ENCODE measurements at places on chromosomes 16 and 17.

- DNase-seq, result no peak
These were observed 70.9 kb upstream of the GSE1 start for GRCh38 chr16:85541980-85542900.

GRCh38 chr17:47630614-47631013 lies 19.1 kb upstream of the KPNB1 start:
- DNase-seq, result no peak

GRCh38 chr17:62130739-62131138 lies 65.7 kb upstream of the MED13 start:
- DNase-seq, result no peak

DNA sequence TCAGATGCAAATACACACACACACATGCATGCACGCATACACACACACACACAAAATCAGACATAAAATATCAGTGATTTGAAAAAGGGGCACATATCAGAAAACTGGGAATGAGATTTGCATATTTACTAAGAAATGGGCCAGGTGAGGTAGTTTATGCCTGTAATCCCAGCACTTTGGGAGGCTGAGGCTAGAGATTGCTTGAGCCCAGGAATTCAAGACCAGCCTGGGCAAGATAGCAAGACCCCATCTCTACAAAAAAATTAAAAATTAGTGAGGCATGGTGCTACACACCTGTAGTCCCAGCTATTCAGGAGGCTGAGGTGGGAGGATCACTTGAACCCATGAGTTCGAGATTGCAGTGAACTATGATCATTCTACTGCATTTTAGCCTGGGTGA lies 22.4 kb upstream of the PNPO start:
- DNase-seq, result no peak

DNA sequence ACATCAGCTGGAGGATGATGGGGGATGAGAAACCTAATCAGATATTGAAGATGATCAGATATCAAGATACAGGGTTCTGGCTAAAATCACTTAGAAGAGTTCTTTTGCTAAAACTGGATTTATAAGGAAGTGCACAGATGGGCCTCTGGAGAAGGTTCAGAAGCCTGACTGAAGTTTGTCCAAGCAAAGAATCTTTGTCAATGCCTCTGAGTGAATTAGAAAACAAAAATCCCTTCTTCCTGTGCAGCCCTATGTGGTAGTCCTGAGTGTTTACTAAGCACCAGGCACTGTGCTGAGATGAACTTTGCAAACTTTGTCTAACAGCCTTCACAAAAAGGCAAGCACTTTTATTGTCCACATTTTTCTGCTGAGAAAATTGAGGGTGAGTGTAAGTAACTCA lies 11.4 kb upstream of the CENPV start:
- DNase-seq, result no peak

DNA sequence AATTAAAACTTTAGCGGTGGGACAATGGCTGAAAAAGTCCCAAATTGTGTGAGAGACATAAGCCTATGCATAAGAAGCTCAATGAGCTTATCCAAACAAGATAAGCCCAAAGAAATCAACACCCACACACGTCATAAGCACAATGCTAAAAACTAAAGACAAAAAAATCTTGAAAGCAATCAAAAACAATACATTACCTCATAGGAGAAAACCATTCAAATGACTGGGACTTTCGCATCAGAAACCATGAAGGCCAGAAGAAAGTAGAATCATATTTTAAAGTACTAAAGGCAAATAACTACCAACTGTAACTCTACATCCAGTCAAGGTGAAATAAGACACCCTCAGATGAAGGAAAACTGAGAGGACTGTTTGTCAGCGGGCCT lies 50.2 kb downstream of the ZCCHC14 start:
- DNase-seq, result no peak

- no peak for DNase-seq
These were observed 88.7 kb upstream of the CCL2 start for GRCh38 chr17:34166352-34166751.

DNA sequence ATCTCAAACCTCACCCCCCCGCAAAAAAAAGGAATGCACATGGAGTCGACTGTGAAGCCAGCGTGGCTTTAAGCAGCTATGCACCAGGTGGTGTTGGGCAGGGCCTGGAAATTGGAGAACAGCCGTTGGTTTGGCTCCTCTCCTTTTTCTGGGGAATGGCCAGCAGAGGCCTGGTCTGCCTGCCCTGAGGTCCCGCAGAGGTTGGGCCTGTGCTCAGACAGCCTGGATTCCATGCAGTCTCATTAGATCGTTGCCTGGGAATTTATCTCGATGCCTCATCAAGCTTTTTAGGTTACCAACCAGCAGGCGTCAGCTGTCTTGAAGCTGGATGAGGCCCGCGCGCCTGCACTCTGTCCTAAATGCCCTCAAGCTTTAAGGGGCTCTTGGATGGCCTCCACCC lies 9.8 kb downstream of the SLC12A3 start:
- no peak for DNase-seq

- no peak for DNase-seq
These were observed 6.5 kb upstream of the LLGL1 start for GRCh38 chr17:18218756-18219415.

DNA sequence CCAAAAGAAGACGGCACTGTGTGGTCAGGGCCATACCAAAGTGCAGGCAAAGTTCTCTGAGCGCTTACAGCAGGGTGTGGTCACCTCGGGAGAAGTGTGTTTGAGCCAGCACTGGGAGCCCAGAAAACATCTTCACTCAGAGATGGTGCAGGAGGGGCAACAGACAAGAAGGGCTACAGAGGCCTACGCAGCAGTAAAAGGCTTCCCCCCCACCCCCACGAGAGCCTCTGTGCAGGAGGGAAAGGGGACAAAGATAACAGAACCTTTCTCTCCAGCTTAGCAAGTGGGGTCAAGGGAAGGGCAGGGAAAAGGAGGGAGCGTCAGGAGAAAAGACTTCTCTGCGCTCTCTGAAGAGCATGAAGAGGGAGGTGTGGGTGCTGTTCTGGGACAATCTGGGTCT lies 2.8 kb downstream of the VAT1 start:
- DNase-seq, result no peak

DNA sequence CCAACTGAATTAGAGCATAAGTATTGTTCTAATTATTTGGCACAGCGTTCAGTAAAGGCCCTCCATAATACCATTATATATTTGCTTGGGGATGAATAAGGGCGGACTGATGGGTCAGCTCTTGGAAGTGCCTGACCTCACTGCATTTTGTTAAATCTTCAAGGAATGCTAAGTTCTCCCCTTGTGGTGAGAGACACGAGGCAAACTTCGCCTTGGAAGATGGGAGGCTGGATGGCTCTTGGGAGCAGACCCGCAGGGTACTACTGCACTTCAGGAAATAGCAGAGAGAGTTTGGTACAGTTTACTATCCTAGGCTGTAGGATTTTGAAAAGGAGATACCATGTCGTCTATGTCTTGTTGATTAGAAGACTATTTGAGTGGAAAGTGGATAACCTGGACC lies 87.0 kb upstream of the RPRML start:
- DNase-seq, result no peak

DNA sequence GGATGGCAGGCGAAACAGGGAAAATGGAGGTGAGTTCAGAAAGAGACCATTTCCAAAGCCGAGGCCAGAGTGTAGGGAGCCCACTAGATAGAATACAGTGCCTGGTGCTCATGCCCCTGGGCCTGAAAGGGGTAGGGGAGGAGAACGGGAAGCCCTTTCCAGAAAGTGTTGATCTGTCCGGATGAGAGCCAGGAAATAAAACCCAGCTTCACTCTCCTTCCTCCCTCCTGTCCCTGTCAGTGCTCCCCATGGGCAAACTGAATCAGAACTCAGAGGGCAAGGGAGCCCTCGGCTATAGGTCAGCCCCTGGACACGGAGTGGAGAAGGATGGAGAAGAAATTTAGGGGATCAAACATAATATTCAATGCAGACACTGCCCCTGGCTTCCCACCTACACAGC lies 57.7 kb upstream of the RPL38 start:
- no peak for DNase-seq

GRCh38 chr16:83019963-83020362 lies 393.2 kb downstream of the CDH13 start:
- no peak for DNase-seq

- peak; percentile 4 for DNase-seq
These were observed 57.3 kb upstream of the BCO1 start for GRCh38 chr16:81181013-81181720.

DNA sequence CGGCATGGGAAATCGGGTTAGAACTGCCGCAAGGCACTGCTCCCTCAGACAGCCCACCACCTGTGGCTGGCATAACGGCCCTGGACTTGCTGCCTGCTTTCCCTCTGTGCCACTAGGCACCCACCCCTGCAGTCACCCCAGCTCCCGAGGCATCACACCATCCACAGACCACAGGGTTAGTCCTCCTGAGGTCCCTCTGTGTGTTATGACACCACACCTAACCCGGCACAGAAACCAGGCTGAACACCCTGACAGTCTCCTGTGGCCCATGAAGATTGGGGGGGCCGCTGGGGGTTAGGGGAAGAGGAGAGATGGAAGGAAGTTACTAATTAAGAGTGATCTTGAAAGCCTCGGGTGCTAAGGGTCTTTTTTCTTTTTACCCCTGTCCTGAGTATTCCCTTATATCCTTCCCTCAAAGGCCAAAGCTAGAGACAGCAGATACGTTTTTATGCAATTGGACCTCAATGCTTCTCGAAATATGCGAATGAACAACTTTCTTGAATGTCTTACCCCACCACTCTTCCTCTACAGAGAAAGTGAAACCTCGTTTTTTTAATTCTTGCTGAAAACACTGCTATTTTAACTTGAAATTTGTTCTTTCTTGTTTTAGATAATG lies 7.0 kb downstream of the CYTH1 start:
- DNase-seq, result peak; percentile 74

GRCh38 chr17:35287286-35287811 lies 44.5 kb downstream of the SLFN5 start:
- peak; percentile 24 for DNase-seq

DNA sequence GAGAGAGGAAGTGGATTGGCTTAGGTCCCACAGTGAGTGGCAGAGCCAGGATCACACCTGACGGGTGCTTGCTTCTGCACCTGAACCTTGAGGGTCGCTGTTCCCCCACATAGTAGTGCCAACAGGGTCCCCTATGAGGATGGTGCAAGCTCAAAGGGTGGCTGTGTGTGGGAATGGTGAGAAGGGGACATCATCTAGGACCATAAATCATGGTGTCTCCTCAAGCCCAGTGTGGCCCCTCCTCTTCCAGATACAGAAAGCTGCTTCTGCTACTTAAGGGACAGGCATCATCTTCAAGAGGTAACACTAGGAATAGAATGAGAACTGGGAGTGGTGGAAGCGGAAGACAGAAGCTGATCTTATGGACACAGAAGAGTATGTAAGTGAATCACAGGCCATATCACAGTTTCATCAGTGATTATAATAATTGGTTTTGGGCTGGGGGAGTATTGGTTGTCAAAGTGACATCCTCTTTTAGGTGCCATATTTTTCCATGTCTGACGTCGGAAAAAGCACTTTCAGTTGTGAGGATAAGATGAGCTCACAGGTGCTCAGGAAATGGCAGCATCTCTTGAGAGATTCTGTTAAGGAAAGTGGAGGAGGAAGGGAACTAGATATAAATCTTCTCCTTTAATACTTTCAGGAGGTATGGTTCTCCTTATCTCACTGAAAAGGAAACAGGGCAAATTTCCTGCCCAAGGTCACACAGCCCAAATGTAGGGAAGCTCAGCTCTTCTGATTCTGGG lies 83.2 kb upstream of the HNF1B start:
- DNase-seq, result no peak

DNA sequence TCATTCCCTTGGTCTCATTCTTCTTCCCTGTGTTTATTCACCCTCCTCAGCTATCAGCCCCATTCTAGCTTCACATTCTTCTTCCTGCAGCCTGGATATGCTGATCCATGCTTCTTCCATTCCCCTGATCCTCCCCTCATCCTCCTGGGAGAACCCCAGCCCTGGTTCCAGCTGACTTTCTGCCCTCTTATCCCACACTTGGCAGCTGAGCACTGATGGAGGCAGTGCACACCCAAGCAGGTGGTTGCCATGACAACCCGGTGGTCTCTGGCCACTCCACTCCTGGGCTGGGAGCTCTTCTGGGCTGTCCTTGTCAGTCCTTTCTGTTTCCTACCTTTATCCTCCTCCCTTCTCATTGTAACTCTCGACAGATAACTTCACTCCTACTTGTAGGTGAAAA lies 16.7 kb upstream of the TUBG2 start:
- no peak for DNase-seq

DNA sequence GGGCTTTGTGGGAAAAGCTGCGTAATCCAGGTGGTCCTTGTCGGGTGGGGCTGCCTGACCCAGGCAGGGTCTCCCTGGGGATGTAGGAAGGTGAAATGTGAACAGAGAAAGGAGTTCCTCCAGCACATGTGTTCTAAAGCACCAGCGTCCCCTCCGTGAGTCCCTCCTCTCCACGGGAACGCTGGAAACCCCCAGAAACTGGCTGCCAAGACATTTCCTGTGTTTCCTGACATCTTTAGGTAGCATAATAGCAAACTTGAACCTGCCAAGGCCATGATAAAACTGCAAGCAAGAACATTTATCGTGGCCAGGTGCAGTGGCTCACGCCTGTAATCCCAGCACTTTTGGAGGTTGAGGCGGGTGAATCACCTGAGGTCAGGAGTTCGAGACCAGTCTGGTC lies 12.6 kb upstream of the PYDC1 start:
- DNase-seq, result no peak

DNA sequence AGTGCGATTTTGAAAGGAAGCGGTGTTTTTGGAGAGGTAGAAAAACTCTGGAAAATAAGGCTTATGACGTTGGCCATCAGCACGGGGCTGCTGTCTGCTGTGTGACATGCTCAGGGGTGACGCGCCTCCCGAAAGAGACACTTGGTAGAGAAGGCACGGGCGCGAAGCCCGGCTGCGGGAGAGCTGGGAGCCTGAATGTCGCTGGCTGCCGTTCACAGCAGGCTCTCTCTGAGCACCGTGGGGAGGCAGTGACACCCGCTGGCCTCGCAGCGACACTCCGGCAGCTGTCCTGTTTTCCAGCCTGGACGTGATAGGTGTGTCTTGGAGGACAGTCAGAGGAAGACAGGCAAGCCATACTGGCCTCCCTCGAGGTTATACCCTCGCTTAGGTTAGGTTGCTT lies 759.1 kb upstream of the RBFOX1 start:
- DNase-seq, result no peak

- no peak for DNase-seq
These were observed 79.0 kb downstream of the DYNLRB2 start for GRCh38 chr16:80619824-80620223.

Measured in inflammatory macrophage treated with lipopolysaccharide for 4 hours (primary cell).